ENCODE measurements at places on chromosomes 16 and 17. TPM values are rescaled to one million over a fixed set of nuclear protein-coding genes. Genes with fewer than 3 reads are reported as not detected.

ST6GALNAC1 gene
- 0.05 TPM for total RNA-seq

MMP15 gene
- 47.4 TPM for total RNA-seq

MON1B gene
- total RNA-seq: 30.8 TPM

SHCBP1 gene
- 45.2 TPM for total RNA-seq

CDH3 gene
- 0.31 TPM for total RNA-seq

P2RX1 gene
- total RNA-seq: not detected

MRPL12 gene
- 292 TPM for total RNA-seq

SPIRE2 gene
- total RNA-seq: 6.9 TPM

LLGL1 gene
- 14.7 TPM for total RNA-seq

GRAP gene
- total RNA-seq: 0.38 TPM

OR2C1 gene
- total RNA-seq: not detected

FZD2 gene
- 36.5 TPM for total RNA-seq

WSB1 gene
- total RNA-seq: 75.9 TPM

MYH13 gene
- total RNA-seq: not detected

QPRT gene
- 0.53 TPM for total RNA-seq

PLCD3 gene
- 150 TPM for total RNA-seq

AOC3 gene
- 1.4 TPM for total RNA-seq

TP53TG3F gene
- 0.17 TPM for total RNA-seq

IGF2BP1 gene
- 53.9 TPM for total RNA-seq

BAHCC1 gene
- total RNA-seq: 6.5 TPM

TBC1D3I gene
- 0.10 TPM for total RNA-seq

SYT17 gene
- 13.8 TPM for total RNA-seq

CHST5 gene
- 0.16 TPM for total RNA-seq
